ENCODE measurements at places on chromosomes 2 and 18.

GRCh38 chr2:219041252-219041651, at the start of gene CFAP65:
CFAP65 (minus strand) TSS chr2:219041516; CDS start chr2:219039048, 2,468 bp downstream.
- DNase-seq = no peak

DNA sequence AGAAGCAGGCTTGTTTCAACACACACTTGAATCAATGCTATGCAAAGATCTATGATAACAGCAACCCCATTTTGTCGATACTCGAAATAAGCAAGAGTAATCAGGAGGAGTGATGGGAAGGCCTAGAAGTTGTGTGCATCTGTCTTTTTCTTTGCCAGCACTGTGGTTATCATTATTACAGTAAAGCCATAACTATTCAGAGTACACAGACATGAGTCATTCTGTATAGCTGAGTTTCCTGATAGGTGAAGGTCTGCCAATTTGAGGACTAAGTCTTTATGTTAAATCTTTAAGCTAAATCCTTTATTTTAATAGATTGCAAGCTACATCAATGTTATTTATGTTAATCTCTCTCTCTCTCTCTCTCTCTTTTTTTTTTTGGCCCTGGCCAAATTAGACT, 1344.4 kb upstream of the CELF4 start:
- DNase-seq = no peak

GRCh38 chr2:109164739-109165221, 35.8 kb downstream of the SH3RF3 start:
- no peak for DNase-seq

- DNase-seq = no peak
Measured at GRCh38 chr2:167550448-167550847, 662.2 kb downstream of the XIRP2 start.

DNA sequence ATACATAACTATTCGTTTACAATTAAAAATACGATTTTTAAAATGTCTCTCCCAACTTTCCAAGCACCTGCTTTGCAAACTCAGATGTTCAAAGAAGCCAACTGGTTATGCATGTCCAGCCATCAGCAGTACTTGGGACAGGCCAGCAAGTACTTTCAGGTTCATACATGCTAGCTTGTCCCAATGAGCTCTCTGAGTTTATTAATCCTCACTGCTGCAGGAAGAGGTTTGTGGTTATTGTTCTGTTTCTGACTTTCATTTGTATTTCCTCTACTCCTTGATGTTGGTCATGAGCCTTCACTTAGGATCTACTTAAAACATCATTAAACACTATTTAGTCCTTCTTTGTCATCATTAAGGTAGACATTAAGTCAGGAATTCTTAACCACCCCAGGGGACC, 374.1 kb downstream of the LRATD1 start:
- DNase-seq = no peak

DNA sequence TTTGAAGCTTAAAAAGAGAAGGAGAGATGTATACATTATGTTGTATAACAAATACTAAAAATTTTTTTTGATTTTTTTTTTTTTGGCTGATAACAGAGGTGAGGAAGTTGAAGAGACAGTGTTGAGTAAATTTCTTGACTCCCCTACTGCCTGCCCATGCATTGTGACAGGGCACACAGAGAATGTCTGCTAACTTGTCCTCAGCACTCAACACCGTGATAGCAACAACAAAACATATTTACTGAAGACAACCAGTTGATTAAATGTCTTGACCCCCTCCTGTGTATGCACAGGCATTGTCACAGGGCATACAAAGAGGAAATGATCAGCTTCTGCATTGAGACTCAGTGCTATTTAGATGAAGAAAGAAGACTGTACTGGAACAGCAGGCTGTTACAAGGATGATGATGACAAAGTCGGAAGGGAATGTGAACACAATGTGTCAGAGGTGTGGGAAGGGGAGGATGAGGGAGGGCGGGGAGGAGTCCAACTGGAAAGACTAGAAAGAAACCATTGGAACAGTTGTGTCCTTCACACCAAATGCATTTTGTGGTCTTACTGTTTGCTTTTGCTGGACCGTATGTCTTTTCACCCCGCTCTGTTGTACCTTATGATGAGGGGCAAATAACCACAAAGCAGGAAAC, 89.5 kb downstream of the CERS6 start:
- no peak for DNase-seq

DNA sequence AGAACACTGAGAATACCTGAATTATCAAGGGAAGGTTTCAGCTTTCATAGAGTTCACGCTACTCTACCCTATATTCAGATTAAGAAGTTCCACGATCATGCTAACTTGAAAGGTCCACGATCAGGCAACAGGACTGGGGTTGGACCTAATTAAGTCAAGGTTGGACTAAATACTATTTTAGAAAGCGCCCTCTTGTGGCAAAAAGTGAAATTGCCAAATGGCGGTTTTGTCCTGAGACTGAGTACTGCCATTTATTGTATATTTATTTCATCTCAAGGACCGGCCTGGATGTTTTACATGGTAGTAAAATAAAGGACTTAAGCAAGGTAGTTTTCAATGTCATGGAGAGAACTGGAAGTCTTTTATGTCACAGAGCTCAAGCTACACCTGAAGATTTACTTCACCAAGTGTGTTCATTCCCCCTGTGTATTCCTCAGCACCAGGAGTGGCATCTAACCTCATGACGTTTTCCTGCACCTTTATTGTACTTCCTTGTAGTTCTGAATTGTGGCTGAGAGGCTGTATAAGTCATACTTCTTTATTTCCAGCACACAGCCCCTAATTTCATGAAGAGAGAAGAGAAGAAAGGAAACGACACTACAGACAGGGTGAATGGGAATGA, 56.8 kb downstream of the SRD5A2 start:
- DNase-seq = no peak

DNA sequence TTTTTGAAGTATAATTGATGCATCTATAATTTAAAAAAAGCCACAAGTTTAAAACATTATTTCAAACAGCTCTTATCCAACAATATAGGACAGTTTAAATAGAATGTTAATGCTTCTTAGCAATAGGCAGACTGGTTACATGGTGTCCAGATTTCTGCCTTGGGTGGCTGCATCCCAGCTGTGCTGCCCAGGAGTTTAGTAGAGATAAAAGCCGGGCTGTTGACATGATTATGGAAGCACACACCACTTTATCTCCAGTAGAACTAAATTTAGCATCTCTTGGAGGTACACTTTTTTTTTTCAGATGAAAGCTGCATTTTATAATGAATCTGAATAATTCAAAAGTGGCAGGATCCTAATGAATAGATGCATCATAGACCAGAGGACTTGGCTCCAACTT, 309.7 kb downstream of the PLCL1 start:
- DNase-seq = no peak

- no peak for DNase-seq
Measured at GRCh38 chr2:9095690-9096089, 92.2 kb upstream of the MBOAT2 start.

- no peak for DNase-seq
Measured at GRCh38 chr2:177665948-177666347, 273.4 kb downstream of the AGPS start.

- no peak for DNase-seq
Measured at GRCh38 chr2:85523903-85524335, 15.0 kb upstream of the MAT2A start.

GRCh38 chr2:233062946-233063268, 2.8 kb downstream of the INPP5D start:
- no peak for DNase-seq

- no peak for DNase-seq
Measured at GRCh38 chr18:50937183-50937582, 30.7 kb upstream of the ELAC1 start.

All from NCI-H2107 (cell line).